Ammon's horn (tissue), 1 donor: ENCODE measurements at places on chromosomes 4 and X.

DNA sequence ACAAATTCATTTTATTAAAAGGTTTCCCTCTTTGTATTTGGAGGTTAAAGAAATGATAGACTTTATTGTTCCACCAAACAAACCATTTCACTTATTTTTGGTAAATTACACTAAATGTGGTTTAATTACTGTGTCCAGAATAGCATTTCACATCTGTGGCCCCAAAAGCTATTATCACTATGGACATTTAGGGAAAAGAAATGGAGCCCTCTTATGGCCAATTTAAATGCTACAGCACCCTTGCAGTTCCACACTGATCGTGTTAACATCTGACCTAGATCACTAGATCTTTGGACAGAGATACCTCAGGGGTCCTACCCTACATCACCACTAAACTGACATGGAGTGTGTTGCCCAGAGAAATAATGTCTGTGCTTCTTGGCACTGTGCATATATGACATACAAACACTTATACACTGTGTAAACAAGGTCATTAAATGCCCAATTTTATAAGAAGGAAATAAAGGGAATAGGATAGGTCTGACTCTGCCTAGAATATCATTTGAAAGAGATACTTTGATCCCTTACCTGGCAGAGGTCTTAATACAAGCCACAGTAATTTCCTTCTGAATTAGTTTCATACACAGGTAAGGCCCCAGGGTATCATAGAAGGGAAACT lies 163.9 kb downstream of the KDR start:
- peak; percentile 31 for DNase-seq

GRCh38 chr4:124426279-124426678 lies 286.3 kb downstream of the ANKRD50 start:
- DNase-seq: no peak

DNA sequence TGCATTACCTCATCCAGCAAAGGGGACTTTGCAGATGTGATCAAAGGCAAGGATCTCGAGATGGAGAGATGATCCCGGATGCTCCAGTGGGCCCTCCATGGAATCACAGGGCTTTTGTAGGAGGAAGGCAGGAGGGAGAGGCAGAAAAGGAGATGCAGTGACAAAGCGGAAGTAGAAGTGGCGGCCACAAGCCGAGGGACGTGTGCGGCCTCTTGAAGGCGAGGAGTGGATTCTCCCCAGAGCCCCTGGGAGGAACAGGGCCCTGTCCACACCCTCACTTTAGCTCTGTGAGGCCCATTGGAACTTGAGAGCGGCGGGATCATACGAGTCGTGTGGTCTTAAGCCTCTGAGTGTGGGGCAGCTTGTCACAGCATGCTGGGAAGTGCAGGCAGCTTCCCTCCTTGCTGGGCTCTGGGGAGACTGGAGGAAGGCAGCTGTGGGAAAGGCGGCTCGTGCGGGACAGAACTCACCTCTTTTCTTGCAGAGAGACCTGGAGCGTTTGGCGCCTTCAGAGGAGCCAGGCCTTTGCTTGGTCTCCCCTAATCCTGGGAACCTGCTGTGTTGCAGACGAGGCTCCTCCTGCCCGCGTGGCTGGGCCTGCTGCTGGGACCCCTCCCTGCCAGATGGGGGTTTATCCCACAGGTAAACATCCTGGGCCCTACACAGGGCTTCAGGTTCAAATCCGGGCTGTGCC lies 10.2 kb downstream of the SH3TC1 start:
- DNase-seq: no peak

DNA sequence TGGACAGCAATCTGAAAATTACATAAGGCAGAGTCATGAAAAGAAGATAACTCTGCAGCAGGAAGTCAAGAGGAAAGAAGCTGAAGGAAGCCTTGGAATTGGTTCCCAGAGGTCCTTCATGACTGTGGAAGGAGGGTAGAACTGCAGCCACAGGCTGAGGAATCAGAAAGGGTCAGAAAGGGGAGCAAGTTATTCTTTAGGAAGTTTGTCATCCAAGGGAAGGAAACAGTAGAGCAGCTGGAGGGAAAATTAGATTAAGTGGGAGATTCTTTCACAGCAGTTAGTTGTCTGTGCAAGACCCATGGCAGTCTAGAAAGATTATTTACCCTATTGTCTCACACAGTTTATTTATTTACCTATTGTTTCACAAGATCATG lies 9.3 kb upstream of the ADH1C start:
- DNase-seq: no peak

GRCh38 chr4:54712206-54712605 lies 54.4 kb downstream of the KIT start:
- DNase-seq: no peak

DNA sequence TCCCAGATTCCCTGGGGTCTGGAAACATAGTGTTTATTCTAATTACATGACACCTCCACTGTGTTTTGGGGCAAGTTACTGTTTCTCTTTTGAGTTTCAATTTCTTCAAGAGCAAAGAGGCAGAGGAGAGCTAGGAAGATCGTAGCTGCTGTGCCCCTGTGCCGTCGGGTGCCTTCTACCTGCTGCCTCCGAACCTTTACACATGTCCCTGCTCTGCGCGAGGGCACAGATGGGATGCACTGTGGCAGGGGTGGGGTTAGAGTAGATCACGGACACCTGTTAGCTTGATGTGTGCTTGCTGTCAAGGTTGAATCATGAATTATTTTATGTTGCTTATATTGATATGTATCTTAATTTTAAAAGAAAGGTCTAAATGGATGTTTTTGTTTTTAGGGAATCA lies 71.1 kb upstream of the MSANTD1 start:
- no peak for DNase-seq

DNA sequence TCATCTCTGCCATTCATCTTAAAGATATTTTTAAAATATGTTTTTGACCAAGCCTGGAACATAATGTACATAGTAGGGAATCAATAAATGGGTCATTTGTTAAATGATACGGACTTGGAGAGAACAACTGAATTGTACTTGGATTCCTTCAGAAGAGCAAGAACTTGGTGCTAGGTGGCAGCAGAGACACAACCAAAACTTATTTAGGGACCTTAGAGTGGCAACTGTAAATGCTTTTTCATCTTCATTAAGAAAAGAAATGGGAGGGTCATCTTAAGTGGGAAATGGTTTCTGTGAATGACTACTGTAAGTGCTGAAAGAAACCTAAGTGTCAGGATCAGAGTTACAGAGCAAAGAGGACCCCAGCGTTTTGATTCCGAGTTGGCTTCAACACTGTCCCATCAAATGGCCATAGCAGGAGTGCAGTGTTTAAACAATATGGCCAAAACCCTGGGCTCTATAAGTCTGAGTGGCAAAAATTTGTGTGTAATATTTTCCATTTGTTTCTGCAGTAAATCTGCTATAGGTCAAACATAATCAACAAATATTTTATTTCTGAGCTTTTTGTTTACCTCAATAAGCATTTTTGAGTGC lies 213.6 kb downstream of the PALLD start:
- DNase-seq: peak; percentile 64
